ENCODE measurements at places on chromosomes 11 and 22.

DNA sequence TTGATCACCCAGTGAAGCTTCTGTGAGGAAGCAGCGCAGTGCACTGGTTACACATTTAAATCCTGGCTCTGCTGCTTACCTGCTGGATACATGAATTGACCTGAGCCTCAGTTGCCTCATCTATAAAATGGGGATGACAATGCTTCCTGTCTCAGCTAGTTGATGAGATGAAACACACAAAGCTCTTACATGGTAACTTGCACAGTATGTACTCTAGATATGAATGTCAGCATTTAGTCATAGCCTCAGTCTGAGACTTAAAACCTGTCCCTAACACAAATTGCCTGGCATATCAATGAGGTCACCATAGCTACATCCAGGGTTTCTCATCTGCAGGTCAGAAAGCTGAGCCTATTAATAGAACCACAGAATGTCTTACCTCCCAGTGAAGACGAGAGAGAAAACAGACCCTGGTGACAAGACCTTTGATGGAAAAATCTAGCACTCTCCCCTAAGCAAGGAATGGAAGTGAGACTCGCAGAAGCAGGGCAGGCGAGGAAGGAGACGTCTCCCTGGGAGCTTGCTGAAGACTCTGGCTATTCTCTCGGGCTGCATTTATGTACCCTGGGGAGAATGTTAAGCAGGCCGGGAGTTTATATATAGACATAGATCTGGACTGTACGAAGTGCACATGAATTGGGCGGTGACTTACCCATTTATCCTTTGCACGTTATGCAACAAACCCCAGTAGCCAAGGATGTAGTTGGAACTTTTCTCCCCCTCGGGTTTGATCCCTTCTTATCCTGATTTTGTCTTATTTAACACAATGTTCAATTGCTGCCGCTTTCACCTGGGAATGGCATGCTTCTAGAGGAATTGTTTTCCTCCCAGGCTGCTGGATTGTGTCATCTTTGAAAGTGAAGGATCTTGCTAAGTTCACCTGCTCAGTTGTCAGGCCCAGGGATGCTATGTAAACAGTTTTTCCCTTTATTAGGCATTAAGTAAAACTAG is 18.0 kb downstream of the SDHAF2 start:
- no peak for DNase-seq

GRCh38 chr11:13101644-13102512 is 92.8 kb downstream of the RASSF10 start:
- DNase-seq, result no peak

- no peak for DNase-seq
Observed at GRCh38 chr11:64753380-64754123, 6.2 kb downstream of the PYGM start.

- DNase-seq, result no peak
Observed at GRCh38 chr11:33645686-33646085, 54.9 kb downstream of the C11orf91 start.

GRCh38 chr22:41286639-41287091 is 678 bp upstream of the RANGAP1 start:
- DNase-seq, result peak; percentile 72

DNA sequence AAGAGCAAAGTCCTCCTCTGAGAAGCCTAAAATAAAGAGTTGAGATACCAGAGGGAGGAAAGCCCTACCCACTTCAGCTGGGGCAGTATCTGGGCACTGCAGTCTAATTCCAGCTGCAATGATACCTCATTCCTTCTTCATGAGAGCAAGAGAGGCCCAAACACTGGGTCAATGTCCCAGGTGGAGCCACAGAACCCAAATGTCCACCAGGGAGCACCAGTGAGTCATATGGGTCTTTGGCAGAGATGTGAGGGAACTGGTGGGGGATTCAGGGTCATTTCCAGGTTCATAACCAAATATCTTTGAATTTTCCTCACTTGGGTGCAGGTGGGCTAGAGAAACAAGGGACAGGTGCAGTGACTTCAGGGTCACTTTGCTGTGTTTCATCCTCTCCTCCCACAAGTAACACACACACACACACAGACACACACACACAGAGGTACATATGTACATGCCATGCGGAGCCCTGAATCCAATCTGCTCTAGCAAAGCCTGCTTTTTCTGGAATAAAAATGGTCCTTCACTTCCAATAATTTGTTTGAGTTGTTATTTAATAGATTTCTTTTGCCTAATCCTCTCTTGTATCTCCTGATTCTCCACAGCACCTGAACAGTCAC is 585.4 kb downstream of the SOX6 start:
- peak; percentile 40 for DNase-seq

DNA sequence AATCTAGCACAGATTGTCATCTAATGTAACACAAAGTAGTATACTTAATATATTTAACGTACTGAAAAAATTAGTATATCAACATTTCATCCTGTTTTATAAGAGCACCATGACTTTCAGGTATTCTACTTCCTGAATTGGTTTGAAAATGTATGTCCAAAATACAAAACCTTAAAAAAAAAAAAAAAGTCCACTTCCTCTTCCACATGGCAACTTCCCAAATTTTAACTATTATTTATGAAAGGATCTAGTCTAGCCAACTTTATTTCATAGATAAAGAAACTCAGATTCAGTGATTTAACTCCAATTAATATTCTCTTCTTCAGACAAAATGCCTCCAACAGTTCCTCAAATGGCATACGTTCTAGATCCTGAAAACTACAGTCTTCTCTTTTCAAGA is 44.0 kb downstream of the PIK3C2A start:
- DNase-seq, result no peak

- DNase-seq, result no peak
Observed at GRCh38 chr11:33920838-33921613, 29.1 kb upstream of the LMO2 start.

All from hematopoietic multipotent progenitor cell treated with erythropoietin and hydrocortisone succinate and interleukin-3 and kit ligand, for 8 days (in vitro differentiated cells).